ENCODE measurements at places on chromosomes 1 and 21.

- H3K36me3 ChIP-seq = no peaks in the 10 kb centered on the region
- H3K27me3 ChIP-seq = no peaks in the 10 kb centered on the region
- peaks cover 59% of the 10 kb centered on the region for H3K4me1 ChIP-seq
- peak; percentile 83 for DNase-seq
- no peak overlapping the region for H3K27ac ChIP-seq
These were observed 82.9 kb upstream of the ACTL8 start for GRCh38 chr1:17672226-17672625.

DNA sequence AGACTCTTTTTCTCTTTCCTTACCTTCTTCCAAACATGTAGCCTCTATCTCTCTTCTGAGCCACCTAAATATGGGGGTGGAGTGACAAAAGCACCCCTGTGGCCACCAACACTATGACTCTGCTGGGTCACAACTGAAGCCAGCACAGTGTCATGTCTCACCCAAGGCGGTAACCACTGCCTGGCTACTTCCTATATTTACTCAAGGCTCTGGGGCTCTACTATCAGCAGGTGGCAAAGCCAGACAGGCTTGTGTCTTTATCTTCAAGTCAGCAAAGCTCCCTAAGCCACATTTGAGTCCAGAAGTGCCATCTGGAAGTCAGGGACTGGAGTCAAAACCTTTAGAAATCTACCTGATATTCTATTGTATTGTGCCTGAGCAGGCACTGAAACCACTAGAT is 1515.2 kb downstream of the PLA2G4A start:
- no peaks in the 10 kb centered on the region for H3K27me3 ChIP-seq
- no peak overlapping the region for H3K4me3 ChIP-seq
- DNase-seq = no peak
- H3K4me1 ChIP-seq = no peaks in the 10 kb centered on the region

- H3K27ac ChIP-seq = no peak overlapping the region
- no peak overlapping the region for H3K4me3 ChIP-seq
- no peaks in the 10 kb centered on the region for H3K4me1 ChIP-seq
- no peaks in the 10 kb centered on the region for H3K27me3 ChIP-seq
- DNase-seq = peak; percentile 55
These were observed 145.5 kb downstream of the TIAM1 start for GRCh38 chr21:31198575-31198974.

DNA sequence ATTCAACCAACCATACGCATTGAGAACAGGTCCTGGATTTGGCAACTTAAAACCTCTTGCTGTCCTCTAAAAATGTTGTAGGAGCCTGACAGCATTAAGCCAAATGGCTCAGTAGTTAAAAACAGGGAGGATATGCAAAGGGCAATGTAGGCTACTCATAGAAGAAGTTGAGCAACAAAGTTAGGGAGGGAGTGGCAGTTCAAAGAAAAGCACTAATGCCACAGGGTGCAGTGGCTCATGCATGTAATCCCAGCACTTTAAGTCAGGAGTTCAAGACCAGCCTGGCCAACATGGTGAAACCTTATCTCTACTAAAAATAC is 92.9 kb upstream of the ERG start:
- no peak overlapping the region for H3K27ac ChIP-seq
- H3K4me3 ChIP-seq = no peak overlapping the region
- no peak for DNase-seq
- H3K27me3 ChIP-seq = peaks cover 23% of the 10 kb centered on the region

Data from SK-N-SH (cell line).